ENCODE measurements at places on chromosomes 2 and 18.

- DNase-seq, result peak; percentile 8
Observed at GRCh38 chr2:48120759-48121242, 214.5 kb upstream of the FBXO11 start.

GRCh38 chr2:154173919-154174318 is 302.2 kb downstream of the GALNT13 start:
- DNase-seq, result no peak

- DNase-seq, result no peak
Observed at GRCh38 chr2:68845043-68845442, 26.2 kb downstream of the BMP10 start.

GRCh38 chr2:121257480-121257840 is 27.5 kb downstream of the TFCP2L1 start:
- no peak for DNase-seq

DNA sequence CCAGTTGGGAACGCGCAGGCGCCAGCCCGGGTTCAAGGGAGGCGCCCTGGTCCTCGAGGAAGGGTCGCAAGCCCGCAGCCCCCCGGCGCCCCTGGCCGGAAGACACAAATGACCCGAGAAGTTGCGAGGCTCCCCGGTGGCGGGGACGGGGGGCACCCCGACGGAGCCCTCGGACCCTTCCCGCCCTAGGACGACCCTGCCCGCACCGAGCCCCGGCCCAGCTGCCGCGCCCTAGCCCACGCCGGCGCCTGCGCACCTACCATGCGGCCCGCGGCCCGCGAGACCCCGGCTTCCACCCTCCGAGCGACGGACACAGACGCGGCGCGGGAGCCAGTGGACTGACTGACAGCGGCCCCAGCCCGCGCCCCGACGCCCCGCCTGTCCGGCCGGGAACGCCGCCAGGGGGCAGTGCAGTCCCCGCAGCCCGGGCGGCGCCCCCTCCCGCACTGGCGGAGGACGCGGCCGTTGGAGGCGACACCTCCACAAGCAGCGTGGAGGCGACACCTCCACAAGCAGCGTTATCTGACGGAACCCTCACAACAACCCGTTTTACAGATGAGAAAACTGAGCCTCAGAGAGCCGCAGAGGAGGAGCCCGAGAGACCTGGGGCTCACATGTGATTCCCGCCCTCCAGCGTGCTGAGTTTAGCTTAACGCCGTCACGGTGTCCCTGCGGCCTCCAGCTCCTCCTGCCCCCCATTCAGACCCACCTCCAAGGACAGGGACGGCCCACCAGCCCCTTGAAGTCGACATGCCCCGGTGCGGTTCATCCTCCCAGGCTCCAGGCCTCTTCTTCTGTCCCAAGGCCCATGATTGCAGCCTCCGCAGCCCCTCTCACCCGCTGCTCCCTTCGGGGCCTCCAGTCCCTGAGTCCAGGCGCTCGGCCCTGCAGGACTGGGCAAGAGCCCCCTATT is at the start of gene NMUR1:
TSS of gene NMUR1 (minus strand) at position 347 of the 913 bp plus-strand sequence. CDS start at position 263, 84 bp downstream.
- DNase-seq, result peak; percentile 18

- DNase-seq, result peak; percentile 14
Observed at GRCh38 chr2:45182667-45183295, 173.5 kb upstream of the SIX2 start.

- no peak for DNase-seq
Observed at GRCh38 chr2:205439621-205440020, 242.7 kb upstream of the NRP2 start.

DNA sequence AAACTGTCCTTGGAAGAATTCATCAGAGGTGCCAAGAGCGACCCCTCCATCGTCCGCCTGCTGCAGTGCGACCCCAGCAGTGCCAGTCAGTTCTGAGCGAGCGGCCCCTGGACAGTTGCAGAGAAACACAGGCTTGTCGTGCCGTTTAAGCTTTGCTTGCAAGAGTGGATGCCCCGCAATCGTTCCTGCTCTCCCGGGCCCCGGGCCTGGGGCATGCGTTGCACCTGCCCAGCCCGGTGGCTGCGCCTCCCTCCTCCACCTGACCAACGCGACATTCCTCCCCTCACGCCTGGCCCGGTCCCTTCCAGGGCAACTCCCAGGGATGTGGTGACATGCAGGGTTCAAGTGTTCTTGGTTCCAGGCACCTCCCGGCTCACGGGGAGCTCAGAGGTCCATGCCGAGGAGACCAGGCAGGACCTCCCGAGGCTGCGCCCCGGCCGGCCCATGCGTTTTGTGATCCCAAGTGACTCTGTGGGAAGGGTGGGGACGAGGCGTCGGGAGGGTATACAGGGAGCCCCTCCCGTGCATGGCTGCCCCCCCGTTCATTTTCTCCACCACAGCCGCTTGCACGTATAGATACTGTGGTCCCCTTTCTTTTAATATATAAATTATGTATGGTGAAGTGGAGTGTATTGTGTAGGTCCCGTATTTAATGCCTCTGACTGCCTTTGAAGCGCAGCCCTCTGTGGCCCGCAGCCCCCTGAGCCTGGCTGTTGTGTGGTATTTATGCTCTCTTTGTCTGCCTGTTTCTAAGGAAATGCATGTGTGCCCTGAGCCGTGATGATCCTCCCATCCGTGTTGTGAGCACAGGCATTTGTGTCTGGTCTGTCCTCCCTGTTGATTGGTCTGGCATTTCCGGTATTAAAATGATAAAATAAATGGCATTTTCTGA is 21.2 kb downstream of the ODC1 start:
- peak; percentile 26 for DNase-seq

- DNase-seq, result peak; percentile 70
Observed at GRCh38 chr2:128736689-128737545, 418.2 kb upstream of the HS6ST1 start.

- DNase-seq, result no peak
Observed at GRCh38 chr18:57954935-57955334, 89.1 kb upstream of the NEDD4L start.

GRCh38 chr2:169670215-169670651 is 24.0 kb downstream of the CFAP210 start:
- DNase-seq, result peak; percentile 51

DNA sequence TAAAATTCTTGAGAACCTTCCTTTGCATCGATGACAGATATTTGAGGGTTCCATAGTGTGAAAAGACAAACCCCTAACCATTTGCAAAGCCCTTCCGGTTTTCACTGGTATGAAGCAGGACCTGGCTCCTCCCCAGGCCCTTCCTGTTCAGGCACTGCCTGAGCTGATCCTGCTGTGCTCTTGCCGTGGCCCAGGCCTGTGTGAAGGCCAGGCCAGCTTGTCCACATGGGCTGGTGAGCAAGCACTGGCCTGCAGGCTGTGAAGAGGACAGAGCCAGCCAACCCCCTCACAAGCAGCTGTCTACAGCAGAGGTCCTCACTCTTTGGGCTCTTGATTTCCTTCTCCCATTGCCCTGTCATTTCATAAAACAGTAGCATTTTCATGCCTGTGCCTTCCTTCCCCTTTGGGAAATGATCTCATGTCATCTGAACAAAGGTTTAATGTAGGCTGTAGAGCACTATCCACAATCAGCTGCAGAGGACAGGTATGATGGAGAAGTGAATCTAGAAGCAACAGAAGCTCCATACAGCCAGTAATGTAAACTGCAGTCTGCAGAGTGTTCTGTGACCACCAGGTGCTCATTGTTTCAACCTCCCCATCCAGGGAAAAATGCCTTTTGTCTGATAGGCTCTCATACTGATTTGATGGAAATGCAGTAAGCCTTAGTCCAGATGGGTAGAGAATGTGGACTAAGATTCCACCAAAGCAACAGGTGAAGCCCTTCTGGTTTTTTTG is 19.8 kb downstream of the MPHOSPH10 start:
- DNase-seq, result no peak

GRCh38 chr2:70041663-70042062 is 45.6 kb upstream of the PCBP1 start:
- peak; percentile 58 for DNase-seq

All from fibroblast of skin of right quadriceps (primary cell).